AG04449 (cell line): ENCODE measurements at places on chromosomes 2 and 18.

- no peak for DNase-seq
Measured at GRCh38 chr2:6452702-6453481, 412.8 kb downstream of the CMPK2 start.

DNA sequence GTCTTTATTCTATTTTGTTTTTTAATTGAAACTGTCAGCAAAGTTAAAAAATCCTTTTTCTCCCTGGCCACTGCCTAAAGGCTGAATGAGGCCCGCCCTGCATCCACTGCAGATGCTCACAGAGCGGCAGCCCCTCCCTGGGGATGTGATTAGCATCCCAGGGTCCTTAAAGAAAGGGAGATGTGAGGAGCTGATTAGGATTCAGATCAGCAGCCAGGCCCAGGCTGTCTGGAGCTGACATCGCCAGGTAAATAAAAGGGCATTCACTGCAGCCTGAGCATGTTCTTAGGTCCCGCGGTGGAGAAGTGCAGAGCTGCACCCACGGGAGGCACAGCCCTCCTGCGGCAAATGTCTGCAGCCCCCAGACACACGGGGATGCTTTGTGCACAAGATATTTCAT, 83.8 kb downstream of the LONRF2 start:
- no peak for DNase-seq

DNA sequence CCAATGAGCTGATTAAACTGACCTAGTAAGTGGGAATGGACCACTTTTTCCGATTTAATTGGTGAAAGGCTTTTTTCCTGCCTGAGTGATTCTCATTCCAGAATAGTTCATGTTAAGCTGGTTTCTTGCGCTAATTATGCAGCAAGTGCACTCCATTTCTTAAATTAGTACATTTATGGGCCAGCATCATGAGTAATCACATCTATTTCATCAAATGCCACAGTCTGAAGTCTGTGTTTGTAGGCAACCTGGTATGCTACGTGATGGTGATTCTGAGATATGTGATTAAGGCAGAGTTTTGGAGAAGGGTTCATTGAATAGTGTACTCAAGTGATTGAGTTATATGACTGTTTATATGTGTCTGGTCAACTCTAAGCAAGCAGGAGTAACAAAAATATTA, 128.0 kb upstream of the BOD1L2 start:
- no peak for DNase-seq

- DNase-seq: no peak
Measured at GRCh38 chr2:236271851-236272250, 7.6 kb upstream of the ASB18 start.

DNA sequence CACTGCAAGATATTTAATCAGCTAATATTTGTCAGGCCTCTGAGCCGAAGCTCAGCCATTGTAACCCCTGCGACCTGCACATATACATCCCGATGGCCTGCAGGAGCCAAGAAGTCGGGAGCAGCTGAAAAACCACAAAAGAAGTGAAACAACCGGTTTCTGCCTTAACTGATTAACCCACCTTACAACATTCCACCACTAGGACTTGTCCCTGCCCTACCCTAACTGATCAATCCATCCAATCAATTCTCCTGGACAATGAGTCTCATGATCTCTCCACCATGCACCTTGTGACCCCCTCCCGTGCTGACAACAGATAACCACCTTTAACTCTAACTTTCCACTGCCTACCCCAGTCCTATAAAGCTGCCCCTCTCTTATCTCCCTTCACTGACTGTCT, 945.4 kb upstream of the GYPC start:
- DNase-seq: no peak

- no peak for DNase-seq
Measured at GRCh38 chr2:12895017-12895416, 178.3 kb downstream of the TRIB2 start.

DNA sequence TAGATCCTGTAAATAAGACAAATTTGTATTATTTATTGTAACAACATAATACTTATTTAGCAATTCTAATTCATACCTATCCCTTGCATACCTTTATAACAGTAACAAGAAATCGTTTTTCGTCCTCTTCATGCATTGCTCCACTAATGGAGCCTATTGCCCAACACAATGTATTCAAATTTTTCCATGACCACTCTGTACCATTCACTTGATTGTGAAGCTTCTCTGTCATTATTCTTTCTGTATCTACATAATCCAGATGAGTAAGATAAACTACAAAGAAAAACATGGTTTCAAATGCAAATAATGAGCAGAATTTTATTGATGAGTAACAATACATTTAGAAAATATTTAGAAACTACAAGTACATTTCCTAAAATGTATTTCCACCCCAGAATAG, 21.6 kb upstream of the USP34 start:
- no peak for DNase-seq

DNA sequence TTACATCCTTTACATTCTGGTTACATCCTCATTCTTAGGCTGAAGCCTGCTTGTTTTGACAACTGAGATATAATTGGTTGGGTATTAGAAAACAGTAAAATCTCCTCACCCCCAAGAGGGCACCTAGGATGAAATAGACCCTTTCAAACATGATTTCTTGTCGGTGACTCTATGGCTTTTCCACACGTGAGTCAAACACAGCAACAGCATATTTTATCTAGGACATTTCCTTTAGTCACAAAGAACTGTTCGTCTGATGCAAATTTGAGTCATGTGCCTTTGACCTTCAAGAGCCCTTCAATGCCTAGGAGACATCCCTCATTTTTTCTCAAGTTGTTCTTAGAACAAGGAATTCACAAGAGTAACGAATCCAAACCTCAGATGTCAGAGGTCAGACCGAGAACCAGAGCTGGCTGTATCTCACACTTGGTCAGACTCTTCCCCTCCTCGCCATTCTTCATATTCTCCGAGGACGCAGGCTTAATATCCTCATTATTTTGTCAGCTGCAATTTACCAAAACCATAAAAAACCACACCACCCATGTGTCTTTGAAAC, 60.5 kb upstream of the ALKAL2 start:
- no peak for DNase-seq
